ENCODE measurements at places on chromosomes 16 and 17. TPM values are rescaled to one million over a fixed set of nuclear protein-coding genes. Genes with fewer than 3 reads are reported as not detected.

Gene TBL3
- 17.5 TPM for total RNA-seq

DNA sequence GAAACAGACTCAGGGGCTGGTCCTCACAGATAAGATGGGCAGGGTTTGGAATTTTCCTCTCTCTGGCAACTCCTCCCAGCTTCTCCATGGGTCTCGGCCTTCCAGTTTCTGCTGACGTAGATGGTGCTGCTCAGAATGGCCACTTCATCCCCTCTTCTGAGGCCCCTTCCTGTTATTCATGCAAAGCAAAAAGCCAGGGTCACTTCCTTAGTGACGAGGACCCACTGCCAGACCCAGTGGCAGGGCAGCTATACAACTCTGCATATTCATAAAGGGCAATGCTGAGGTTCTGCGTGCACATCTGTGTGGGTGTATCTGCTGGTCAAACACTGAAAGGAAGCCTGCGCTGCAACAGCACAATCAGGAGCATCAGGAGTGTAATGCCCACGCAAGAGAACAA, 108.8 kb downstream of the WSCD1 start:
- peak; percentile 21 for DNase-seq

DNA sequence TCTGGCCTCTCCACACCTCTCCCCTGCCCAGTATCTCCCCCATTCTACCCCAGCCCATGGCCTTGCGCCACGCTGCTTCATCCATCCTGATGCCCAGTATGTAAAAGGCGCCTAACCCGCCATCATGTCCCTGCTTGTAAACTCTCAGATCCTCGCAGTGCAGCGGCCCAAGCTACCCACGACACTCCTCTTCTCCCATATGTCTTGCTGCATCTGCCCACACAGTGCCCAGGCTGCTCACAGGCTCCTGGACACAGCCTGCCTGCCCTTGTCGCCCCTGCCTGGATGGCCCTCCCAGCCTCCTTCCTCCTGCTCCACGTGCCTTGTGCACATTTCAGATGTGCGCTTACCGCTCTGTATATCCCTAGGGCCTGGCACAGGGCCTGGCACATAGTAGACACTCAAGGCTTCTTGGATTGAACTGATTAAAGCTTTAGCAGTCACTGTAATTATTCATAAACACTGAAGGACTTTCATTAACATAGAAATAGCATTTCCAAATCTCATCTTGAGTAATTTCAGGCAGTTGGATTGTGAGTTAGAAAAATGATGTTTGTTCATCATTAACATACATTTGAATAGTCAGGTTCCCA, 129.1 kb downstream of the CLEC16A start:
- DNase-seq = no peak

DNA sequence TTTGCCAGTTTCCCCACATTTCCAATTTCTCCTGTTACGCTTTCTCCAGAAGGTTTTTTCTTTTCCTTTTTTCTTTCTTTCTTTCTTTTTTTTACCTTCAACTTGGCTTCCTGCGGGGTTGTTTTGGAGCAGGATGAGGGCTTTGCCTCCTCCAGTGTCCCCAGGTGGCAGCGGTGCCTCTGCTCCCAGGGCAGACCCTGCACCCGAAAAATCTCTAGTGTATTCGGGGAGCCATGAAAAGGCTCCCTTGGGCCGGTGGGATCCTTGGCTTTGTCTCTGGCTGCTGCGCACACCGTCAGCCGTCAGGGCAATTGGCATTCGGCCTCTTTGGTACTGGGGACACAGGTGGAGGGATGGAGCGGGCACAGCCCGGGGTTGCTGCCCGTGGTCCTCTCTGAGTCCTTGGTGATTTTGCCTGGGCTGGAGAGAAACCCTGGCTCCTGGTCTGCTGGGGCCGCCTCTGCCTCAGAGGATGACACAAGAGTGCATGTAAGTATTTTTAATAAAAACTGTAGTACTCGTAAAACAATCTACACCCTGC, 846 bp downstream of the ITGB3 start:
- no peak for DNase-seq

- no peak for DNase-seq
These were observed 8.0 kb upstream of the SLC35B1 start for GRCh38 chr17:49715717-49716279.

Measured in skin of body (tissue), 3 donors.